Sigmoid colon (tissue), 7 donors: ENCODE measurements at places on chromosomes 6 and 20. TPM values are rescaled to one million over a fixed set of nuclear protein-coding genes. Genes with fewer than 3 reads are reported as not detected.

- DNase-seq, result peak; percentile 99
Observed at GRCh38 chr6:26025894-26026832, 61.1 kb upstream of the HFE start.

GRCh38 chr6:166625356-166625755, 1.7 kb downstream of the RPS6KA2 start:
- DNase-seq, result no peak

- DNase-seq, result no peak
Observed at GRCh38 chr20:2578475-2579192, 42.3 kb downstream of the TMC2 start.

DNA sequence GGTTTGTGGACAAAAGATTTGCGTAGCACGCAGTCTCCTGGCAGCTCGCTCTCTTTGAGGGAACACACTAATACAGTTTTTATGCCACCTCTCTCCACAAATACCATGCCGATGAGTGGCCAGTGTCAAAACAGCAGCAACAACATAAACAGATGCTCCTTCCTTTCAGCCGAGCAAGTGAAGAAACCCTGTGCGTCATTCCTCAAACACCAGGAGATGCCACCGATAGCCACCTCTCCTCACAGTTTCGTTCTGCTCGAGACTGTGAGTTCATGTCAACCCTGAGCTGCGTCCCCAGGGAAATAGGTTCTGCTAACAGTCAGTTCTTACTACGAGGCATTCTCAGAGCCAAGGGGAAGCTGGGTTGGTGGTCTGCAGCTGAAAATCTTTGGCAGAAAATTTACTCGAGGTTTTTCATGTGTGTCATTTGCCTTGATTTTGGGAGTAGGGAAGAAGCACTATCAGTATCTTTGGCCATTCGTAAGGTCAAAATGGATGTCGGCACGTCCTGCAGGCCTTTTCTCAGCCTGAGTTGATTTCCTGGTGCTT, 59.9 kb downstream of the EYA2 start:
- DNase-seq, result peak; percentile 32

DNA sequence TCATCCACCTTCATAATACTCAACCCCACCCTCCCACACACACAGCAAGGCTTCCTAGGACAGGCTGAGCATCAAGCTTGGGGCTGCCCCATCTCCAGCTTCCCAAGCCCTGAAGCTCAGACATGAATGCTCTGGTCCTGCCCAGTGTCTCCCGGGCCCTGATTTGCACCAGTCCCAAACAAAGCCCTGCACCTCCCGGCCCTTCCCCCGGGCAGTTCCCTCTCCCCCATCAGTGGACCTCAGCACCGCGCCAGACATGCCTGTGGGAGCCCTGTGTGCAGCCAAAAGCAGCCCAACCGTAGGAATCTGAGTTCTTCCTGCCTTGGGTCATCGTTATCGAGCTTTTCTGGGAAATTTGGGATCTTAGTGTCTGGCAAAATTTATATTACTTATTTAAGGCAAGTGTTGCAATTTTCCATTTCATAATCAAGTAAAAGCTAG, 63.5 kb downstream of the THBS2 start:
- peak; percentile 89 for DNase-seq

DNA sequence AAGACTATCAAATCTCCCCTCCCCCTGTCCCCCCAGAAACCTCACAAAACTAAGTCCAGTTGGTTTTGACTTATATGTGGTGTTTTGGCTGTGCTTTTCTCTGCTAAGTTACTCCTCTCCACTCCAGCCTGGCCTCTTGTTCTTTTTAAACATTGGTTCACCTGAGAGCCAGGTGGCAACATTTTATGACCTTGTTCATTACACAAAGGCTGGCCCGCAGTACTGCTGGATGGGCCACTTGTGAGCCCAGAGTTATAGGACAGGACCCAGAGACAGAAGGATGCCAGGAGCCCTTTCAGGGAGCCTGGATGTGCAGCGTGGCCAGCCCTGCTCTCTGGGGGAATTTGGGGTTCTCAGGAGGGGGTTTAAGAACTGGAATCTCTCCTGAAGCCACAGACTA, 90.0 kb downstream of the RAMACL start:
- DNase-seq, result peak; percentile 36

KCNK5 gene
- 3.0 TPM for total RNA-seq

TBXT gene
- total RNA-seq, result not detected

IRF4 gene
- 0.28 TPM for total RNA-seq
